Vagina (tissue), 2 donors: ENCODE measurements at places on chromosomes 12 and 14.

- DNase-seq, result no peak
These were observed 102.7 kb downstream of the LRRIQ1 start for GRCh38 chr12:85138833-85139232.

- no peak for DNase-seq
These were observed 46.8 kb downstream of the IQSEC3 start for GRCh38 chr12:113347-113746.

- no peak for DNase-seq
These were observed 87.4 kb downstream of the CPSF2 start for GRCh38 chr14:92209141-92209540.

DNA sequence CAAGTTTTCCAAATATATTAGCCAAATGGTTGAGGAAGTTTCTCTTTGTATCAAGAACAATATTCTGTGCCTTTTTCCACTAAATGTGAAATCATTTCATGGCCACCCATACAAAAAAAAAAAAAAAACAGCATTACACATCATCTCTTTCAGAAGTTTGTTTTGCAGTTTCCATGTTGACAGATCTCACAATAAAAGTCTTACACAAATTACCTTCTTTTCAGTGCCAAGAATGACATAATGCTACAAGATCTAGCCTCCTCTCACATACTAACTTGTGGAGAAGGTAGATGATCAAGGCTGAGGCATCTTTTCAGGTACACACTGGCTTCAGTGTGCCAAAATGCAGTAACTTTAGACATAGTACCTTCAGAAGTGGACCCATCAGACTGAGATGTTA is 35.3 kb downstream of the PRKD1 start:
- DNase-seq, result no peak

GRCh38 chr12:55745361-55746173 is 2.6 kb downstream of the GDF11 start:
- DNase-seq, result no peak

- DNase-seq, result no peak
These were observed 613 bp downstream of the ARHGEF40 start for GRCh38 chr14:21070610-21071224.

GRCh38 chr14:103867523-103867953 is 20.2 kb upstream of the PPP1R13B start:
- DNase-seq, result no peak

DNA sequence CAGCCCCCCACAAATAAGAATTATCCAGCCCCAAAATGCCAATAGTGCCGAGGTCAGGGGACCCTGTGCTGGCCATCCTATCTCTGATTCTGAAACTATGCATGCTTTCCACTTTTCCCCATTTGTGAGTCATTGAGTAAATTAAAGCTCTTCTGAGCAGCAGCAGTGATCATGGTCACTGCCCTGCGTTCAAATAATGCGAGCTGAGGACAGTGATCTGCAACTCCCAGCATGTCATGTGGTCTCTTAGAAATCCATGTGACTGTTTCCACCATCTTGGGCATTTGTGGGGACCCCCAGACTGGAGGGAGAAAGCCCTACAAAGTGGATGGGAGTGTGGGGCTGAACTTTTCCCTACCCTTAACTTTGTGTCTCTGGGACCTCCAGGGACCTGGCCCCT is 53.8 kb downstream of the C14orf132 start:
- DNase-seq, result no peak

DNA sequence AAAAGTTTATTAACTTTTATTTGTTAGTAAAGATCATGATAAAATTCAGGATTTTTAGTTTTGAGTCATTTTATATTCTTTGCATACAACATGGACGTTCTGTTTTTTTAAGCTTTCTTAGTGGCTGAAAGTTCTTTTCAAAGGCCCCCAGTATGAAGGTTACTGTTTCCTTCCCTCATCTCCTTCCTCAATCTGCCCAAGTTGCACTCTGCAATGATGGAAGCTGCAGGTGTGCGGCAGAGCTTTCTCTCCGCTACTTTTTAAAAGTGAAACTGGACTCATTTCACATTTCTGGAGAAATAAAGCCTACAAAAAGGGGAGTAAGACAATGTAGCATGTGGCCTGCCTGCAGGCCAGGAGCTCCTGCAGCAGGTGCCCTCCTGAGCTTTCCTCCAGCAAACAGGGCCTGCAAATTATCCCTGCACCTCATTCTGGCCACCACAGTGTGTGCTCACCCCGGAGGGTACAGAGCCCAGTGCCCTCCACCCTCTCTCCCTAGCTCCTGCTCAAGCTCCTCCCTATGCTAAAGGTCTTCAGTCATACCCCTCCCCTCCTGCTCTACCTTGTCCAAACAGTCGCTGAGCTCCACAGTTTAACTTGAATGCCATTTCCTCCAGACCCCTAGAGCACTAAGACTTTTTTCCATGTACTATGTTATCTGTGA is 78.9 kb downstream of the SETD3 start:
- DNase-seq, result no peak

DNA sequence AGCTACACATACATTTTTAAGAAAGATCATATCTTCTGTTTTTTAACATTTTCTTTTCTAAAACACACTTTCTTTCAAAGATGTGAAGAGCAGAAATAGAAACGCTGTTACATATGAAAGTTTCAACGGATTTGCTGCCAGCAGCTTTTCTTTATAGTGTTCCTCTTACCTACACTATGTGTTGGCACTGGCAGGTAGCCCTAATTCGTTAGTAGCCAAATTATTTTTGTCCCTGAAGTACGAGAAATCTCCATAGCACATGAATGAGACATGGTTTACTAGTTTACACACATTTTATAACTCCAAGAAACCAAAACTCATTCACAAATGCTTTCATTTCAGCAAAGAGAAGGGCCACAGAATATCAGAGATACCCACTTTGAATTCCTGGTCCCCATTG is 6.6 kb downstream of the SOX5 start:
- no peak for DNase-seq

- DNase-seq, result no peak
These were observed 92.4 kb downstream of the TMTC1 start for GRCh38 chr12:29691161-29691854.

DNA sequence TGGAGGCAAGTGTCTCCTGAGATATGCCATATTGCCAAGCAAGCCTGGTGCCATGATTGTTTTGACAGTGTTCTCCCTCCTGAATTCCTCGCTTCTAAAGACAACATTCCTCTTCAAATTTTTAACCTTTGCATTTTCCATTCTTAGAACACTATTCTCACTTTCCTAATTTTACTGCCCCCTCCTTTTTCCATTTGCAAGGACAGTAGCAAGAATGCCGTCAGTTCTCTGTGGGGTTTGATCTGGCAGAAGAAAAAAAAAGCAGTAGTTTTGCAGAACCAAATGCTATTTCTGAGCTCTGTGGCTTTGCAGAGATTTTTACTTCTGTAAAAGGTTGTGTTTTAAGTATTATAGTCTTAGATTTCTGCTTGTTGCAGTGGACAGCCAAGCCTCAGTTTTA is 295.2 kb downstream of the NUAK1 start:
- no peak for DNase-seq

DNA sequence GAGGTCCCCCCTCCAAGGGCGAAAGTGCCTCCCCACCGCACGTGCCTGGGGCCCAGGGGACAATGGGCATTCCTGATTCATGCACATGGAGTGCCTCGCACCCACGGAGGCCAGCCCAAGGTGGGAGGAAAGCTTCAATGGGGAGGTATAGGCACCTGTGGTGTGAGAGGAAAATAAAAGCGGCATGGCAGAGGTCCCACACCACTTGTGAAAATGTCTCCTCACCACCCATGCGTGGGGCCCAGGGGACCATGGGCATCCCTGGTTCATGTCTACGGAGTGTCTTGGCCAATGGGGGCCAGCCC is 384.7 kb downstream of the ALG10 start:
- DNase-seq, result no peak

- DNase-seq, result no peak
These were observed 5.1 kb downstream of the TBK1 start for GRCh38 chr12:64457032-64457431.

- no peak for DNase-seq
These were observed 37.1 kb downstream of the MDM2 start for GRCh38 chr12:68844788-68845695.

DNA sequence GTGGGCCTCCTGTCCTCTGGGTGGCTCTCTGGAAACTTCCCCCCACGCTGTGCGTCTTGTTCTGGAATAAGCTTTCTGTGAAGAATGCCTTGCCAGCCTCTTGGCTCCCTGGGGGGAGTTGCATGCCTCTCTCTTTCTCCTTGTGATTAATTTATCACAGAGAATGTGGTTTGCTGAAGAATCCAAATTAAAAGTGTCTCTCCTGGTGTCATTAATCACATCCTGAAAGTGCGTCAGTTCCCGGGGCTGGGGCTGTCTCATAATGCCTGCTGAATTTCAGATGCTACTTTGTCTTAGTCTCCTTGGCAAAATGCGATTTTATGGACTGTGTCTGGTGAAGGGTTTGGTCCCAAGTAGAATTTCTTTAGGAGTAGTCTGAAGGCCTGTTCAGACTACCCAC is 787.7 kb upstream of the TMEM132C start:
- no peak for DNase-seq

DNA sequence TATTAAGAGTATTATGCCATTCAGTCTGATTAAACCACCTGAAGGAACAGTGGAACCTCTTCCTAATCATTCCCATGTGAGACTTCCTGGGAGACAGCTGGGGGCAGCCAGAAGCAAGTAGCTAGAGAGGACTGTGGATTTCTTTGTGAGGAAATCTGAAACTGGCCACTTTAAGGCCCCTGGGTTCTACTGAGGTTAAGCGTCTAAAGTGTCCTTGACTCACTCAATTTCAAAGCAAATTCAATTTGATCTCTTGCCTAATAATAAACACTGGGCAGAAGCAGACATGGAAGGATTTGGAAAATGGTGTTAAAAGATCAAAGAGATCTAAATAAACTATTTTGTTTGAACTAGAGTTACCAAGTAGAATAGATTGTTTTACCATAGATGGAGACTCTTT is 909.9 kb downstream of the NRXN3 start:
- DNase-seq, result no peak
